Right cardiac atrium (tissue), 5 donors: ENCODE measurements at places on chromosomes 2 and 18. TPM values are rescaled to one million over a fixed set of nuclear protein-coding genes. Genes with fewer than 3 reads are reported as not detected.

The TCF23 gene
- 0.15 TPM for total RNA-seq

DNA sequence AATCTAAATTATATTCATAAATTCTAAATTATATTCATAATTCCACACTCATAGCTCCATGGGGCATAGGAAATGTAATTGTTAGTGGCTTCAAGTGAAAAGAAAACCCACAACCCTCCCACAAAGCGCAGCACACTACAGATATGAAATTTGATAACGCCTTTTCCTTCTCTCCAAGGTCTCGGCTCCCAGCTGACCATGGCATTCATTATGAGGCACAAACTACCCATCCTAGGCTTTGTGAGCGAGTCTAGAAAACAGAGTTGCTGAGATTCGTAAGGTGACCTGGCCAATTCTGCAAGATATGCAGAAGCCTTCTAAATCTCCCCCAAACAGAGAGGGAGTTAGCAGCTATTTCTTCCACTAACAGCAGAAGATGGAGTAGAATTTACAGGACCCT lies 5.4 kb downstream of the NPPC start:
- no peak for DNase-seq

DNA sequence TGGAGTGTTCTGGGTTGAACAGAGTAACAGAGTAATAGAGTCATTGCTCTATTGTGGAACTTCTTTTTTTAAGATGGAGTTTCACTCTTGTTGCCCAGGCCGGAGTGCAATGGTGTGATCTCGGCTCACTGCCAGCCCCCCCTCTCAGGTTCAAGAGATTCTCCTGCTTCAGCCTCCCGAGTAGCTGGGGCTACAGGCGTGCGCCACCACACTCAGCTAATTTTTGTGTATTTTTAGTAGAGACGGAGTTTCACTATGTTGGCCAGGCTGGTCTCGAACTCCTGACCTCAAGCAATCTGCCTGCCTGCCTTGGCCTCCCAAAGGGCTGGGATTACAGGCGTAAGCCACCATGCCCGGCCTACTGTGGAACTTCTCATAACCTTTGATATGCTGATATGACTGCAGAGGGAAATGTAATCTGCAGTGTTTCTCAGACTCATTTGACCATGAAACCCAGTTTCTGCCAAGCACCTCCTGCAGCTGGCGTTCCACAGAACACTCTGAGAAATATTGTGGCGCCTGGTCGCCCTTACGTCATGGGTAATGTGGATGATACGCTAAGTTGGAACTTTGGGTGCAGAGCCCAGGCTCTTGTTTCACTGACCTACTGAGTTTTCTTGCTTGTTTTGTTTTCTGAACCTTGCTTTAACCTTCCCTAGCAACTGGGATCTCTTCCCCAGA lies 213.8 kb downstream of the BCL2 start:
- no peak for DNase-seq

The PRKAG3 gene
- total RNA-seq, result not detected

- no peak for DNase-seq
Measured at GRCh38 chr2:10393640-10393982, 54.5 kb downstream of the ODC1 start.

DNA sequence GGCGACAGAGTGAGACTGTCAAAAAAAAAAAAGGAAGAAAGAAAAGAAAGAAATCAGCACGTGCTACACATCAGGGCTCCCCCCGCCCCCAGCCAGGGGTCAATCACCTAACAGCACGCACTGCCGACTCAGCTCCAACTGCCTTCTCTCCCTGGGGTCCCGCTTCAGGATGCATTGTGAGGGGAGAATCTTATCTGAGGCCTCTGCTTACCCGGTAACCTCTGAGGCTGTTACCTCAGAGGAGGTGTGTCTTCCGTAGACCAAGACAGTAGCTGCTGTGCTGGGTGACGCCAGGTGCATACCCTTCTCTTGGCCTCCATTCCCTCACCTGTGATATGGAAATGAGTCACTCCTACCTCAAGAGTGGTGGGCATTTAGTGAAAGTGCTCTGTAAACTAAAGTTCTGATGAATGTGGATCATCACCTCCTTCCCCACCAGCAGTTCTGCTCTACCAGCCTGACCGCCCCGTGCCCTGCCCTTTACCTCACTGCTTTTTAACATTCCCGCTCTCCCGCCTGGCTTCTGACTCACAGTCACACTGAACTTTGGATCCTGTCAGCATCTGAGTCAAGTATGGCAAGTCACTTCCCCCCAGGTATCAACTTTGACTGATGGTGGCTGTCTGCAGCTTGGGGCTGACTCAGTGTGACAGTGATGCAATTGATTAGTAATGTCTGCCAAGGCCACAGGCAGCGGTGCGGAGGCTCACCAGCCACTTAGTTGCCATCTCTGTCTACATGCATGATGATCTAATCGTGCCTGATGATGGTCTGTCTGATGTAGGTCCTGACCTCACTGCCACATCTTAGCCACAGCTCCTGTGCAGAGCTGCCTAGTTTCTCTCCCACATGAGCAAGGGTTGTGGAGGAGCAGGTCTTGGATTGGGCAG lies 20.1 kb downstream of the ARID5A start:
- DNase-seq, result no peak

- no peak for DNase-seq
Measured at GRCh38 chr18:51168026-51168742, 29.3 kb downstream of the MEX3C start.

- no peak for DNase-seq
Measured at GRCh38 chr2:149082079-149082478, 43.6 kb downstream of the LYPD6B start.

- DNase-seq, result no peak
Measured at GRCh38 chr2:84451579-84451978, 7.5 kb downstream of the SUCLG1 start.

DNA sequence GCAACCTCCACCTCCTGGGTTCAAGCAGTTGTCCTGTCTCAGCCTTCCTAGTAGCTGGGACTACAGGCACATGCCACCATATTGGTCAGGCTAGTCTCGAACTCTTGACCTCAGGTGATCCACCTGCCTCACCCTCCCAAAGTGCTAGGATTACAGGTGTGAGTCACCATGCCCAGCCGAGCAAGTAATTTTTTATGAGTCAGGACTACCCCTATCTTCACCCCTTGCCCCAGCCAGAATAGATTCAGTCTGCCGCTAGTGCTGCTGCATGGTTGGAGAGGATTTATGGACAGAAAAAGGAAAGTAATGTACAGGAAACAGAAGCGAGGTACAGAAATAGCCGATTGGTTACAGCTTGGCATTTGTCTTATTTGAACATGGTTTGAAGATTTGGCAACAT lies 48.9 kb downstream of the BMPR2 start:
- DNase-seq, result no peak

GRCh38 chr2:217101972-217102371 lies 242.1 kb upstream of the TNP1 start:
- no peak for DNase-seq

DNA sequence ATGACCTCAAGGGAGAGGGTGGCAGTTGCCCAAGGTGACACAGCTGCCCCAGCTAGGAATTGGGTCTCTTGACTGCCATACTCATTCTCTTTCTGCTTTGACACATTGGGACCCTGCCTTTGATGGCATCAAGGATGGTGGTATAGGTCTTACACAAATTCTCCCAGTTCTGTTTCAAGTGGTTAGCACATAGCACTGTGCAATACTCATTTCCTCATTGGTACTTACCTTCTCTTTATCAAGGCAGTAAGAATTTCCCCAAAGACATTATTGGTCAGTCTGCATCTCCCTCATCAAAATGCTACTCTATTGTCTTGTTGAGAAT lies 35.9 kb upstream of the CCDC93 start:
- no peak for DNase-seq

The SULT1C4 gene
- 23.6 TPM for total RNA-seq

GRCh38 chr18:76633588-76634269 lies 138.7 kb upstream of the ZNF516 start:
- DNase-seq, result no peak

DNA sequence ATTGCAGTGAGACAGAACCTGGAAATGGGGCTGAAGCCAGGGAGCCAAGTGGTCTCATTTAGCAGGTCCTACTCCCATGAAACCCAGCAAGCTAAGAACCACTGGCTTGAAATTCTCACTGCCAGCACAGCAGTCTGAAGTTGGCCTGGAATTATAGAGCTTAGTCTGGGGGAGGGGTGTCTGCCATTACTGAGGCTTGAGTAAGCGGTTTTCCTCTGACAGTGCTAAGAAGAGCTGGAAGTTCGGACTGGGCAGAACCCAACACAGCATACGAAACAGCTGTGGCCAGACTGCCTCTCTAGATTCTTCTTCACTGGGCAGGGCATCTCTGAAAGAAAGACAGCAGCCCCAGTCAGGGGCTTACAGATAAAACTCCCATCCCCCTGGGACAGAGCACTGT lies 305.7 kb upstream of the SETBP1 start:
- no peak for DNase-seq

The CCDC74B gene
- total RNA-seq, result 2.2 TPM

DNA sequence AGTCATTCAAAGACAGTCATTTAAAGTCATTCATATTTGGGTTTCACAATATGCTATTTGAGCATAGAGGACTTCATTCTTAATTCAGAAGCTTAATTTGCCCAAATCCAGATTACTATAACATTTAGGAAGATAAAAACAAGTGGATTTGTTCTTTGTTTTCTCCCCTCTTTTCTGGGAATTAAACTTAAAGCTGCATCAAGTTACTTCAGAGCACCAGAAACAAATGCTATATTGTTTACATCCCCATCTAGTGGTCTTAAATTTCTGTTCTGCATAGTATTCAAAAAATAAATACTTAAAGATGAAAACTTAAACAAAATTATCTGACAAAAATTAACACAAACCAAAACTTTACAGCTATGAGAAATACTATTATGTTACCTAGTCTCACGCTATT lies 34.7 kb upstream of the MARCHF7 start:
- DNase-seq, result no peak

The HOXD3 gene
- not detected for total RNA-seq

- peak; percentile 83 for DNase-seq
Measured at GRCh38 chr2:240766072-240766471, 53.9 kb downstream of the KIF1A start.

DNA sequence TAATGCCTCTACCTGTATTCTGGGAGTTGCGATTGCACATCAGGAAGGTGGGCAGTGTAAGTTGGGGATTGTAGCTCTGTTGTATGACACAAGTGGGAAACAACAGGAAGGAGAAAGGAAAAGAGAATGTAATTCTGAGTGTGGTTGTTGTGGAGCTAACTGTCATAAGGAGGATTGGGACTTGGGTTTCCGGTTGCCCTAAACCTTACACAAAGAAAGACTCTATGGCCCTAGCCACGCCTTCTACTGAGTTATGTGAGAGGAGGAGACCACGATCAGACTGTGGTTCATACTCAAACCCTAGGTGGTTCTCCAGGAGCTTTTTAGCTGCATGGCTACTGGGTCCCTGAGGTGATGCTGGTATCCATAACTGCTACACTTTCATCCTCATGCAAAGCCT lies 86.5 kb downstream of the TANC1 start:
- DNase-seq, result no peak

GRCh38 chr2:68806511-68807109 lies 64.6 kb downstream of the BMP10 start:
- no peak for DNase-seq

DNA sequence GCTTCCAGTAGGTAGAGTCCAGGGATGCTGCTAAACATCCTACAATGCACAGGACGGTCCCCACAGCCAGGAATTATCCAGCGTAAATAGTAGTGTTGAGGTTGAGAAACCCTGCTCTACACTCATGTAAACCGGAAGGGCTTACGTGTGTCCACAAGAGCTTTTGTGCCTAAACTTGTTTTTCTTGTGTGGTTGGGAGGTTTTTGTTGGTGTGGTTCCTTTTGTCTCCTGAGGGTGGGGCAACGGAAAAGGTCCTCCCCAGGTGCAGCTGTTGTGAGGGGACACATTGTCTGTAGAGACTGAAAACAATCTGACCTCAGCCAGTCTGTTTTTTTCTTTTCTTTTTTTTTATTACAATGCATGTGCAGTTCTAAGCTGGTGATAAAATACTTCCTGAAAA lies 72.7 kb upstream of the MGAT5 start:
- no peak for DNase-seq

DNA sequence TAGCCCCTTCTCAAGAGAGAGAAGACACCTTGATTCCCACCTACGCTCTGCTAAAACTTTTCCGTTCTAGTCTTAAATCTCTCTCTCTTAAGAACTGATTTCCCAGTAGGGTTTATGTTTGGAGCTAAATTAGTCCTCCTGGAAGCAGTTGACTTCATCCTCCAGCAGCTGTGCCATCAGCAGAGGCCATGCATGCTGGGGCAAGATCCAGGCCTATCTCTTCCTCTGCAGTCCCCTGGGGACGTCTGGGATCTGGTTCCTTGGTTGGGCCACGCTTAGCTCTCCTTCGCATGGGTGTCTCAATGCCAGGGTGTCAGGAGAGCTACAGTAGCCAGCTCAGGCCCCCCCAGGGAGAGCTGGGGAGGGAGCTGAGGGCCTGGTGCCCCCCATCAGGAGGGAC lies 49.7 kb downstream of the HPCAL1 start:
- no peak for DNase-seq

DNA sequence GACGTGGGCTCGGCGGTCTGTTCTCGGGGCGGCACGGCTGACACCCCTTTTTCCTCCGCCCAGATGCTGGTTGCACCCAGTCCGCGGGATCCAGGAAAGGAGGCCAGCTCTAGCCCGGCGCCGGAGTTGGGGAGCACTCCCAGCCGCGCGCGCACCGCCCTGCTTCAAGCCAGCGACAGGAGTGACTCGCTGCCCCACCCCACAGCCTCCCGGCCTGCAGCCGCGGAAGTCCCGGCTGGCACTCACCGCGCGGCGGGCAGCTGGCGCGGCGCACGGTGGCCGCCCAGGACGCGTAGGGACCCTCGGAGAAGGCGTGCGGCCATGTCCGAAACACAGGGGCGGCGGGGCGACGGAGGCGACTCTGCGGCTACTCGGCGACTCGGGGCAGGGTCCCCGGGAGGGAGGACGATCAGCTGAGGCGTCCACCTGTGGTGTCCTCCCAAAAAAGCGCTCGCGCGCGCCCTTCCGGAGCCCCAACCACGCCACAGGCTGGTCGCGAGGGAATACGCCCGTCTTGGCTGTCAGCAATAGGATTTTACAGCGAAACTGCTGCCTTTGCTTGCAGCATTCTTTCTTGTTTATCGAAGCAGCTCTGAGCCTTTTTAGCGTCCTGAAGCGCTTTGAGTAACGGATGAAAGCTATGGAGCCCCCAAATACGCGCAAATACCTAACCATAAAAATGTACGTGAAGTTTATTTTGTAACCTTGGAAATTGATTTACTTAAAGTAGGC lies at the start of gene ACADL:
Gene ACADL (minus strand): TSS at position 507 of the 732 bp plus-strand sequence. CDS start 184 bp downstream, at position 323.
- peak; percentile 90 for DNase-seq

The LRRC30 gene
- total RNA-seq, result not detected

The VPS4B gene
- total RNA-seq, result 28.8 TPM

DNA sequence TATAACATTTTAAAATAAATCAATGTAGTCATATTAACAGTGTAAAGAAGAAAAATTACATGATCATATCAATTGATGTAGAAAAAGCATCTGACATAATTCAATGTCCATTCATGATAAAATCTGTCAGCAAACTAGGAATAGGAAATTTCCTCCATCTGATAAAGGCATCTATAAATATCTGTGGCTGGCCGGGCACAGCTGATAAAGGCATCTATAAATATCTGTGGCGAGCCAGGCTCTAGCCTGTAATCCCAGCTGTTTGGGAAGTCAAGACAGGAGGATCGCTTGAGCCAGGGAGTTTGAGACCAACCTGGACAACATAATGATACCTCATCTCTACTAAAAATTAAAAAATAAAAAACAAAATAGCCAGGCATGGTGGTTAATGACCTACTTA lies 18.1 kb upstream of the RANBP2 start:
- DNase-seq, result no peak

The LHCGR gene
- not detected for total RNA-seq

- no peak for DNase-seq
Measured at GRCh38 chr18:60861575-60861974, 471.7 kb upstream of the CDH20 start.

- DNase-seq, result no peak
Measured at GRCh38 chr2:234512884-234513669, 16.2 kb upstream of the ARL4C start.
